Sigmoid colon (tissue), 7 donors: ENCODE measurements at places on chromosomes 13 and 19. TPM values are rescaled to one million over a fixed set of nuclear protein-coding genes. Genes with fewer than 3 reads are reported as not detected.

TTYH1 gene
- 0.23 TPM for polyA plus RNA-seq

ODAD3 gene
- not detected for polyA plus RNA-seq

AP1M2 gene
- polyA plus RNA-seq = 178 TPM

MIA gene
- not detected for polyA plus RNA-seq

CACNG7 gene
- polyA plus RNA-seq = not detected

ATCAY gene
- not detected for polyA plus RNA-seq

C19orf73 gene
- 2.4 TPM for polyA plus RNA-seq

GIPR gene
- polyA plus RNA-seq = 0.69 TPM

AMER2 gene
- polyA plus RNA-seq = not detected

ATP8B3 gene
- 0.96 TPM for polyA plus RNA-seq

TMPRSS9 gene
- not detected for polyA plus RNA-seq

ADGRE1 gene
- polyA plus RNA-seq = 0.61 TPM

GJB2 gene
- polyA plus RNA-seq = 8.6 TPM

TGFBR3L gene
- polyA plus RNA-seq = not detected

KIR3DL1 gene
- polyA plus RNA-seq = not detected

LMTK3 gene
- not detected for polyA plus RNA-seq

NUCB1 gene
- polyA plus RNA-seq = 43.0 TPM

ZNF229 gene
- polyA plus RNA-seq = 1.2 TPM

CRB3 gene
- 70.3 TPM for polyA plus RNA-seq

SLC10A2 gene
- polyA plus RNA-seq = not detected

PEAK3 gene
- 0.46 TPM for polyA plus RNA-seq
